ENCODE measurements at places on chromosomes 16 and 17. TPM values are rescaled to one million over a fixed set of nuclear protein-coding genes. Genes with fewer than 3 reads are reported as not detected.

The WFDC1 gene
- total RNA-seq = 32.6 TPM

The KRT32 gene
- not detected for total RNA-seq

The MTSS2 gene
- total RNA-seq = 70.9 TPM

DNA sequence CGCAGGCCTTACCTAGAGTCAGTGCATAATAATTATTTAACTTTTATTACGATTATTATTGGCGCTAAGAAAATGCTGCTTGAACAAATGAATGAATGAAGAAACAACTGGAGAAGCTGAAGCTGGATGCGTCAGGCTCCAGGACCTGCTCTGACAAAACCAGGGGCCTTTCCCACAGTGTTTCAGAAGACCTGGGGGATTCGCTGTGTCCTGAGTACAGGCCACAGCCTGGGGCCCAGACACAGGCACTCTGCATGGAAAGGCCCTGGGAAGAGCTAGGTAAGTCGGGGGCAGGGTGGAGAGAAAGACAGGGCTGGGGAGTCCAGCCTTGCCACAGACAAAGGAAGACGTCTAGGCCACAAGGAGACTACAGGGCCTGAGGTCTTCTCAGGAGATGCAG lies 226.1 kb downstream of the ZNF423 start:
- ATAC-seq = no peak

- ATAC-seq = no peak
Observed at GRCh38 chr17:80223142-80223815, 3.1 kb downstream of the SLC26A11 start.

DNA sequence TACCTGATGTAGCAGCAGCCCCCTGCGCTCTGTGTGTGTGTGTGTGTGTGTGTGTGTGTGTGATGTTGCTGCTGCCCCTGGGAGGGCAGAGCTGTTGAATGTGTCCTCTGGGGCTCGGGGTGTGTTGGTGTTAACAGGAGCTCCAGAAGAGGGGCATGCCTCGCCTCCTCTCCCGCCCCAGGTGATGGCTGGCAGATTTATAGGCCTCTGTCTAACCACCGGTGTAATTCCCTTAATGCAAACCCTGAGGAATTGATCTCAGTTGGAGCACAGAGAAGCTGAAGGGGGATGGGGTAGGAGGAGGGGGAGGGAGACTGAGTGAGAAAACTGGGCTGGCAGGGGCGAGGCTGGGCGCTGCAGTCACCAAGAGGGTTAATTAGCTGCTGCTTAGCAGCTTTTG lies 10.0 kb downstream of the CACNA1G start:
- ATAC-seq = no peak

DNA sequence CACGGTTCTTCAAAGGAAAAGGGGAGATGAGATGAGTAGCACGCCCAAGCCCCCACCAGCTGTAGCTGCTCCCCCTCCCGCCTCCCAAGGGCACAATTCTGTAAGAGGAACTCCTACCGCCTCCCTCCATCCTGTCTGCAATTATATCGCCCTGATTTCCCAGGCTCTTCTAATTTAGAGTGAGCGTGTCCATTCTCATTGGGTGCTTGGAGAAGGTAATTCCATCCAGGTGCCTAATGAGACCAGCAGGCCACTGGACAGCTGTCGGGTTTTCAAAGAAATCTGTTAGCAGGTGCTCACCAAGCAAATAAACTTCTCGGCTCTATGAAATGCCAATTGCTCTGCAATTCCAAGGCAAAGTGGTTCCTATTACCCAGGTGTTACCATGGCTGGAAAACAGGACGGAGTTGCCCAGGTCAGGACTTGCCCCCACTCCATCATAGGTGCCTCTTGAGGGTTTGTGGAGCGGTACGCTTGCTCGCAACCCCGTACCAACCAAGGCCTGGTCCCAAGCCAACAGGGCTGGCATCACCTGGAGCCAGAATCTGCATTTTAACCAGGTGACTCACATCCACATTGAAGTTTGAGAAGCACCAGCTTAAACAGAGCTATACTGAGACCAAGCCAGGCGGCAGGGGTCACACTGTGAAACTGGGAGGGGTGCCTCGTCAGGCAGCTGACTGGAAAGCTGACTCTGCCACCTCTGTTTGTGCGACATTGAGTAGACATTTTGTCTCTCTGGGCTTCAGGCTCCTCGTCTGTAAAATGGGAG lies 16.5 kb upstream of the MEAK7 start:
- no peak for ATAC-seq

DNA sequence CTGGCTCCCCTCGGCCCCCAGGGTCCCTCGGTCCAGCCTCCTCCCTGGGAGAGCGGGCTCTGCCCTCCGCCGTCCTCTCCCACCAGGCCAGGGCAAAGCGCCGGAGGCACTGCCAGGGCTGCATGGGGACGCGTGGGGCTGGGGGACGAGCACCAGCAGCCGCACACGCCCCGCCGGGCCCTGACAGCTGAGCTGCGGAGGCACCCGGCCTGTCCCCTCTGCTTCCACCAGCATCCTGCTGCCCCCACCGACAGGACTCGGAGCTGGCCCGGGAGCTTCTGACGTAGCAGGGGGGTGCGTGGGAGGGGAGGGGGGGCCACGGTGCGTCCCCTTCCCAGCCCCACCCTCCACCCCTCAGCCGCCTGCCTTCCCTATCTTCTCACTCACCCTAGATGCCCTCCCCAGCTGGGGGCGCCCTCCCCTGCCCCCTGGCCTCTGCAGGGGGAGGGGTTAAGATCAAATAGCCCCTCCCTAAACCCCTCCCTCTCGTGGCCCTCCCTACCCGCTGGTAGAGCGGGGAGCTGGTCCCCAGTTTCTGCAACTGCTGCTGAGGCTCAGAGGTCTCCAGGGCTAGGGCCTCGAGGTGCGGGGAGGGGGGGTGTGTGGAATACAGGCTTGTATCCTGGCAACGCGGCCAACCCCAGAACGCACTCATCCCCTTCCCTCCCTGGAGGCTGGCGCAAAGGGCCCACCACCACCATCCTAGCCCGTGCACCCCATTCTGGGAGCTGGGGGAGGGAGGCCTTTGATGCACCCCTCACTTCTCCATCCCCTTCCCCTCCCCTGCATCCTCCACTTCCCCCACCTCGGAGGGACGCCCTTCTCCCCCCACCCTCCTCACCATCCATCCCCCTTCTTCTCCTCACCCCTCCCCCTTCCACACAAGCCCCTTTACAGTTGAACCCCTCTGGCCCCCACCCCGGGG lies 1.0 kb downstream of the SRCIN1 start:
- ATAC-seq = no peak

- peak; percentile 66 for ATAC-seq
Observed at GRCh38 chr16:14405611-14406537, 224.2 kb downstream of the PARN start.

GRCh38 chr16:30947859-30948666 lies 805 bp upstream of the ORAI3 start:
- peak; percentile 79 for ATAC-seq

- ATAC-seq = no peak
Observed at GRCh38 chr17:39755554-39756379, 18.0 kb downstream of the GRB7 start.

DNA sequence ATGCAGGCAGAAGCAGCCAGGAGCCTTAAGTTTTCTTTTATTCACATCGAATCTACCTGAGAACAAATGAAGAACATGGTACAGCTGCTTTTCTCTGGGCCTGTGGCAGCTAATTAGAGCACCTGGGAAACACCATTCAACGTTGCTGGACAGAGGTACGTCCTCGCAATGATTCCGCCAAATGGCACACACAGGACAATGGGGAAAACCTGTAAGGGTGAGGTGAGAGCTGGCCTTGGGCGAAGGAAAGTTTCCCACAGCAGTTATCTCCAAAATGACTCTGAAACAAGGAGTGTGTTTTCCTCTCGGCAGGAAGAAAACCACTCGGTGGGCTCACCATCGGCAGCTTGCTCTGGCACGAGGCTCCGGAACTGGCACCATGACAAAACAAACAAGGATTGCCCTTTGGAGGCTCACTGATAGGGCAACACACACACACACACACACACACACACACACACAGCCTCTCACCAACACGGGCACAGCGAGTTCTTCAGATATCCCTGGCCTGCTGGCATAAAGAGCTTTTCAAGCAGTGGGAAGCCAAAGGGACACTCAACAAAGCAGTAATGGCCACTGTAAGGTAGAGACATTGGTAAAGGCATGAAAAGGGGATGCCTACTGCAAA lies 73.7 kb downstream of the ZFHX3 start:
- ATAC-seq = no peak

- no peak for ATAC-seq
Observed at GRCh38 chr16:14179116-14179515, 108.0 kb downstream of the MRTFB start.

GRCh38 chr17:8409966-8410882 lies 12.6 kb upstream of the RNF222 start:
- peak; percentile 90 for ATAC-seq

GRCh38 chr17:263271-263670 lies 81.8 kb upstream of the DOC2B start:
- no peak for ATAC-seq

DNA sequence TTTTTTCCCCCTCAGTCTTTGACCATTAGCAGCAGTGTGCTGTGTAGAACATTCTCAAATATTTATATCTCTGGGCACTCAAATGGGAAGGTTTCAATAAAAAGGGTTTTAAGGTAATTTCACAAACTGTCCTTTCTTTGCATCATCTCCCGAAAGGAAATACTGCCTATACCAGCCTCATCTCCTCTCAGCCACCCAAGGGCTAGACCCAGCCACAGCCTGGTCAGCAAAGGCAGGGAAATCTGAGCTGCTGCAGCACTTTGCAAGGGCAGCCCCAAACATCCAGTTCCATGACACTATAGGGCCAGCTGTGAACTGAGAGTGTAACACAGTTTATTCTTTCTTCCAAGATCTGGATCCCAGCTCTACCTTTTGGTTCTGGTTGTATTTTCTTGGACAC lies 28.9 kb downstream of the TMEM11 start:
- ATAC-seq = no peak

- no peak for ATAC-seq
Observed at GRCh38 chr16:54685682-54686081, 245.0 kb upstream of the IRX5 start.

GRCh38 chr17:72351884-72352346 lies 231.1 kb downstream of the SOX9 start:
- ATAC-seq = no peak

DNA sequence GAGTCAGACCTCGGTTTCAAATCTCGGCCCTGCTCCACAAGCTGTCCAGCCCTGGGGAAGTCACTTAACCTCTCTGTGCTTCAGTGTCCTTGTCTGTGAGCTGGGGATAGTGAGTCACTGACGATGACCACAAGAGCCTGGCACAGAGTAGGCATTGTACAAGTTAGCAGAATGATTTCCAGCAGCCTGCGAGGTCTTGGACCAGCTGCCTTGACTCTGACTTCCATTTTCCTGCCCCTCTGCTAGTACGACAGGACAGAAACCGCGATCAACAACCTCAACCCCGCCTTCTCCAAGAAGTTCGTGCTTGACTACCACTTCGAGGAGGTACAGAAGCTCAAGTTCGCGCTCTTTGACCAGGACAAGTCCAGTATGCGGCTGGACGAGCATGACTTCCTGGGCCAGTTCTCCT lies 20.7 kb downstream of the CPNE2 start:
- ATAC-seq = no peak

Measured in gastroesophageal sphincter (tissue), 4 donors.